Pons (tissue), 1 donor: ENCODE measurements at places on chromosomes 5 and 9.

DNA sequence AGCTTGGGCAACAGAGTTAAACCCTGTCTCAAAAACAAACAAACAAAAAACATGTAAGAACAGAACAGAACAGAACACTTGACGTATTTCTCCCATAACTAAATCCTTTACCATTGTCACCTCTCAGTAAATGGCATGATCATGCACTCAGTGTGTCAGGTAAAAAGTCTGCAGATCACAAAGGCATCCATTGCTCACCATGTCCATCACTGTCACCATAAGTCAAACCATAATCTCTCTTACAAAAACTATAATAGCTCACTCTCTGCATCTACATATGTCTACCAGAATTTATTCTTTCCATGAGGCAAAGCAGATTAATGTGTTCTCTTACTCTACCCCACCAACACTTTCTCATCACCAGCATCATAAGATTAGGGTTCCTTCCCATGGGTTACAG lies 387.5 kb downstream of the CDH12 start:
- no peak for DNase-seq

DNA sequence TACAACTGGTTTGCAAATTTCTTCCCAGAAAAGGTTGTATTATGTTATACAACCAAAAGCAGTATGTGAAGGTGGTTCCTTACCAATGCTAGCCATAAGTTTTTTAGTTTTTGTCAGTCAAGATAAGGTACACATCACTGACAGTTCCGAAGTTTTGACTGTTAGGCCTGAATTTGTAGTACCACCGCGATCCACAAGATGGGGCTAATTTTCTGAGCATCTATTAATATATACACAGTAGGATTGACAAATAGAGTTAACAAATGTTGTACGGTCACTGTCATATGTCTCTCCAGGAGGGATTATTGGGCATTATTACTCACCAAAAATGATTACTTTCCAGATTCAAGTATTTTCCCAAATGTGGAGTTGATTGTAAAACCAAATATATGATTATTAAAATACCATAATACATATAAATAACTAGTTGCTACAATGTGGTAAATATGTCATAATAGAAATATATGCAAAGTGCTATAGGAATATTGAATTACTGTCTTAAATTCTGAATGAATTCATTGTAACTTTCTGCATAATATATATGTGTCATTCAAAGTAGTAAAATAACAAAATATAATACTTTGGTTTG lies 28.4 kb upstream of the LRRC19 start:
- DNase-seq: peak; percentile 58

- no peak for DNase-seq
These were observed 68.4 kb downstream of the PBX3 start for GRCh38 chr9:125815568-125815967.

GRCh38 chr5:128844354-128844923 lies 120.8 kb upstream of the SLC27A6 start:
- DNase-seq: peak; percentile 72

- DNase-seq: peak; percentile 71
These were observed 135.2 kb downstream of the MPDZ start for GRCh38 chr9:13144166-13144775.

- no peak for DNase-seq
These were observed 158.5 kb upstream of the NFIL3 start for GRCh38 chr9:91582181-91582580.

- no peak for DNase-seq
These were observed 199.8 kb downstream of the GDNF start for GRCh38 chr5:37640088-37640487.

- no peak for DNase-seq
These were observed 19.7 kb upstream of the ASTN2 start for GRCh38 chr9:117434566-117434965.

DNA sequence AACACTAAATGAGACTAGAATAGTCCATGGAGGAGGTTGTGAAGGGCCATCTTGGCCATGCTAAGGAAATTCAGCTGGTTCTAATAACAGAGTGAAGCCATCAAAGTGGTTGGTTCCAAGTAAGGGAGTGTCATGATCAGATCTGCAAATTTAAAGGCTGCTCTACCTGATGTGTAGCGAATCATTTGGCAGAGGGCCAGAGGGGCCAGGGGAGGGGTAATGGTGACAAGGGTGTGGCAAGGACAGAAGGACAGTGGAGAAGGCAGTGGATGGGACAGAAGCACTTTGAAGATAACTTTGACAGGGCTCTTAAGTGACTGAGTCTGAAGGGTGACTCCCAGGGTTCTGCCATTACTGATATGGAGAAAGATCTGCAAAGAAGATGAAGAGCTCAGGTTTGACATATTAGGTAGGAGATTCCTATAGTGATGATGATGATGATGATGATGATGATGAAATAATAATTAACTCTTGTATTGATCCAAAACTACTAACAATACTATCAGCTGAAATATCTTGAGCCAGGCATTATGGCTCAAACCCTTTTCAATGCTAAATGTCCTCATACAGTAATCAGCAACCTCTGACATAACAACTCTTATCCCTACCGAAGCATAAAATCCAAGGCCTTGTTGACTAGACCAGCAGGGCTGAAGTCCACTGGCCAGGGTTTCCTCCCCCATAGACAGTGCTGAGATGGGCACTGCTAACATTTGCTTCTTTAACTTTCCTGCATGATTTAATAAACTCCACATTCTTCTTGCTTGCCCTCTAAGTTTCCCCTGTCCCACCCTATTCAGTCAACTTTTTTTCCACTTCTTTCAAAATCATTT lies 20.0 kb downstream of the KIAA1191 start:
- DNase-seq: no peak

DNA sequence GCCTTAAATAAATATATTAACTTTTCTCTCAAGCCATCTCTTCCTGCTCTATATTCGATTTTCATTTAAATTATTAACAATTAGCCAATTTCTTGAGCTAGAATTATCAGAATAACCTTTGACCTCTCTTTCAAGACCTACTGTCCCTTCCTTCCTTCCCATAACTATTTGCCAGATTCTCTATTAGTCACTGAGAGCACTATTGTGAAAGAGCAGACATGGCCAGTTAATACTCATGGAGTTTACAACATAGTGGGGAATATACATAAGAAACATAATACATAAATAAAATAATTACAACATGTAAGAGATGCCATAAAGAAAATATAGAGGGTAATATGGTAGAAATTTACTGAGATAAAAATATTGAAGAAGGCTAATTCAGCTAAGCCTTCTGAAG lies 72.1 kb upstream of the CHD1 start:
- no peak for DNase-seq

DNA sequence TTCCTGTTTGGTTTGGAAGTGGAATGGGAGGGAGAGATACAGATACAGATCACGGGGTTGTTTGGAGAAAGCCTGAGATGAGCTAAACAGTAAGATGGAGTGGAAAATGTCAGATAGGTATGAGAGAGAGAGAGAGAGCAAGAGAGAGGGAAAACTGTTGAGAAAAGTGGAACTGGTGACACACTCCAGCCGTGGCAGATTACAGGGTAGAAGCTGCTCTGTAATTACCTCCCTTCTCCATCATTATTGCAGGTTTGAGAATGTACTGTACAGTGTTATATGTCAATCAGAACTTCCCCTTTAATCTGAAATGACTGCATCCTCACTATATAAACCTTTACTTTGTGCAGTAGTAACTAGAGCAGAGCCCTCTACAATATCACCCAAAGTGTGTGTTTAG lies 74.5 kb upstream of the WWC1 start:
- no peak for DNase-seq

- DNase-seq: no peak
These were observed 151.1 kb upstream of the HAPLN1 start for GRCh38 chr5:83871533-83872395.

DNA sequence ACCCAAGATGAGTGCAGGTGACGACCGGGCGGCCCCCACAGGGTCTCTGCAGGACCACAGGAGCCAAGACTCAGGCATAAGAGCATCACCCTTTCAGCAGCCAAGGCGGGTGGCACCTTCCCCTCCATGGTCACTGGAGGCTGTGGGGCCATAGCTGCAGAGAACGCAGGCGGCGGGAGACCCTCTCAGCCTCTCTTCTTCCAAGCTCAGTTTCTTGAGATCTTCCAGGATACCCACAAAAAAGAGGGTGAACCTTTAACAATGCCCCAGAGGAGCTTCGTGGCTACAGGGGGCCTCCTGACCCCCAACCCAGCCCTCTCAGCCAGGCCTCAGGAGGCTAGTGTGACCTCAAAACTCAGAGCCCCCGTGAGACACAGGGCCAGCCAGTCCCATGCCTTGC lies 5.8 kb upstream of the TBC1D9B start:
- no peak for DNase-seq

DNA sequence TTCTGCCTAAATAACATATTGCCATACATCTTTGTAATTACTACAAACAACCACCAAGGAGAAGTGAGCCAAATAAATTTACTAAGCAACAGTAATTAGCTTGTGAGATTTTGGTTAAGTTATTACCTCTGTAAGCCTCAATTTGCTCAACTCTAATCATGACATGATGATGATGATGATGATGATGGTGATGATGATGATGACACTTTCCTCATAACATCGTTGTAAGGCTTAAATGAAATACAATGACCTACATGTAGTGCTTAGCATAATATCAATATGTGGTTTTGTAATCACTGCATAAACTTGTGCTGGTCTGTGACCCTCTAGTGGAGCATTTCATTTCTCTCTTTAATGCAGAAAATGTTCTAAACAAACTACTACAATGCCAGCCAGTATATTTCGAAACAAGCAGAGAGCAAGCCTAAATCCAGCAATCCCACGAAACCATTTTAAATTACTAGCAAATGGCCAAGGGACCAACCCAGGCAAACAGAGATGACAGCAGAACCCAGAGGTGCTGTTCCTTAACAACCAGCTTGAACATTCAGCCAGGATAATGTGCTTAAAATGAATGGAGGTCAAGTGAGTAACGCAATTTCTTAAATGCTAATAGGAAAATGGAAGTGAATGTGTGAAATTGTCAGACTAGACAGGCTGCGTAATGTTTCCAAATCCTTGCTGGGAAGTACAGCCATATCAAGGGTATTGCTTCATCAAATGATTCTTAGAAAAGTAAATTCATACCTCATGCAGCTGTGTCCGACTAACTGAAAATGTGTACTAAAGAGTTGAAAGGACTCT lies 281.9 kb upstream of the PUM3 start:
- no peak for DNase-seq

DNA sequence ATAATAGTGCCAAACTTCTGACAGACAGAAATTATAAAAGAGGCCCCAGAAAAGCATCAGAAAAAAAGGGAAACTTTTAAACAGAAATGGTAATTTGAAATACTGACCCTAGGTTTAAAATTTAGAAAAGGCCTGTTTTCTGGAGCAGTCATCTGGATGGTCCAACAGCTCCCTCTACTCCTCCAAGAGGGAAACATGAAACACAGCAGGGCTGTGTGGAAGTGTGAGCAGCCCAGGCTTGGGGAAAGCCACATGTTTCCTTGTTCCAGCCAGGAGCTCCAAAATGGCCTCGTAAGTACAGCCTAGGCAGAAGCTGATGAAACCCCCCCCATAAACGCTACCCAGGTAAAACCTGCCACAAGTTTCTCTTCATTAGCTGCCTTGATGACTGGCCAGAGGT lies 499.3 kb upstream of the ADAMTS16 start:
- peak; percentile 46 for DNase-seq

GRCh38 chr5:79086116-79086515 lies 16.5 kb downstream of the BHMT2 start:
- no peak for DNase-seq

GRCh38 chr5:78269088-78269703 lies 25.3 kb downstream of the AP3B1 start:
- no peak for DNase-seq

DNA sequence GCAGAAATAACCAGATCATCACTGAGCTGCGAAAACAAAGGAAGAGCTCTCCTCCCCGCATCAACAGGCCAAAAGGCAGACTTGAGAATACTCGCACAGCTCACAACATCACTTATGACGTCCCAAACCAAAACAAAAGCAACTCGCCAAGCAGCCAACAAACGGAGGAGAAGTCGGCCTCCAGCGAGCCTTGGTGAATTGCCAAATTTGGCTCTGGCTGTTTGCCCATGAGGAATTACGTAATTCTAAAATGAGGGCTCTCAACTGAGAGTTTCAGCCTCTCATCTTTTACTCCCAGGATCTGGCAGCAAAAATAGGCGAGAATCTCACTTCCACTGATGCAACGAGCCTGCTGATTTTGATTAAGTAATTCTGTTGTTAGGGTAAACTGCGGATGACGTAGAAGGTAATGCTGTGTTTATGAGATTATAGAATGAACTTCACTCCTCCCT lies 51.7 kb upstream of the SEMA6A start:
- DNase-seq: peak; percentile 90

GRCh38 chr5:73117088-73117740 lies 3.2 kb upstream of the TMEM171 start:
- DNase-seq: no peak

DNA sequence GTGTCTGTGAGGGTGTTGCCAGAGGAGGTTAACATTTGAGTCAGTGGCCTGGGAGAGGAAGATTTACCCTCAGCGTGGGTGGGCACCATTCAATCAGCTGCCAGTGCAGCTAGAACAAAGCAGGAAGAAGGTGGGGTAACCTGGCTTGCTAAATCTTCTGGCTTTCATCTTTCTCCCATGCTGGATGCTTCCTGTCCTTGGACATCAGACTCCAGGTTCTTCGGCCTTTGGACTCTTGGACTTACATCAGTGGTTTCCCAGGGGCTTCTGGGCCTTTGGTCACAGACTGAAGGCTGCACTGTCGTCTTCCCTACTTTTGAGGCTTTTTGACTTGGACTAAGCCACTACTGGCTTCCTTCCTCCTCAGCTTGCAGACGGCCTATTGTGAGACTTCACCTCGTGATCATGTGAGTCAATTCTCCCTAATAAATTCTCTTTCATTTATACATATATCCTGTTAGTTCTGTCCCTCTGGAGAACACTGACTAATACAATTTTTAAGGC lies 38.1 kb downstream of the PBX3 start:
- DNase-seq: peak; percentile 20

DNA sequence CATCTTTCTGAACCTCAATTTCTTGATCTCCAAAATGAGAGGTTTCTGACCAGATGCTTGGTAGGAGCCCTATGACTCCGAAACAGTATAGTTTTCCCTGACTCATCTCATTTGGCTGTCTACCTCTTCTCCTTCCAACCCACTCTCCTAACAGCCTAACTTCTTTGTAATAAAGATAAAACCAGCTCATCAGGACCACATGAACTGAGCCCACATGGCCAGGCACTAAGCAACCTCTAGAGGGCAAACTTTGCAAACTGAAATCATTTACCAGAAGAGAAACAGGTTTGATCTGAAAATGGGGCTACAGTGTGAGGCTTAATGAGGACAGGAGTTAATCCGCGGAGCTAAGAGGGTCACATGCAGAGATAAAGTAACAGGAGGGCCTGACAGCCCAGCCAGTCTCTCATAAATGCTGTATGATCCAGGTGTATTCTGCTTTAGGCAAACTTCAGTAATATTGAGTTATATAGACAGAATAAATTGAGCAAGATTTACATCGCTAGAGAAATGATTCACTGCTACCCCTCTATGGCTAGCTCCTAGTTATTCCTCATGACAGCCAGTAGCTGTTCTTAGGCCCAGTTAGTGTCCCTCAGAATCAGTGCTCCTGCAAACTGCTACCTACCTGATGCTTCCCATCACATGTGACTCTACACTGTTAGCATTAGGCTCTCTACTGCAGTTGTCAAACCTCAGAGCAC lies 64.6 kb downstream of the ABCA1 start:
- DNase-seq: peak; percentile 89
